ENCODE measurements at places on chromosomes 2 and 18.

- DNase-seq, result no peak
These were observed 43.7 kb upstream of the NAT8 start for GRCh38 chr2:73685764-73686438.

DNA sequence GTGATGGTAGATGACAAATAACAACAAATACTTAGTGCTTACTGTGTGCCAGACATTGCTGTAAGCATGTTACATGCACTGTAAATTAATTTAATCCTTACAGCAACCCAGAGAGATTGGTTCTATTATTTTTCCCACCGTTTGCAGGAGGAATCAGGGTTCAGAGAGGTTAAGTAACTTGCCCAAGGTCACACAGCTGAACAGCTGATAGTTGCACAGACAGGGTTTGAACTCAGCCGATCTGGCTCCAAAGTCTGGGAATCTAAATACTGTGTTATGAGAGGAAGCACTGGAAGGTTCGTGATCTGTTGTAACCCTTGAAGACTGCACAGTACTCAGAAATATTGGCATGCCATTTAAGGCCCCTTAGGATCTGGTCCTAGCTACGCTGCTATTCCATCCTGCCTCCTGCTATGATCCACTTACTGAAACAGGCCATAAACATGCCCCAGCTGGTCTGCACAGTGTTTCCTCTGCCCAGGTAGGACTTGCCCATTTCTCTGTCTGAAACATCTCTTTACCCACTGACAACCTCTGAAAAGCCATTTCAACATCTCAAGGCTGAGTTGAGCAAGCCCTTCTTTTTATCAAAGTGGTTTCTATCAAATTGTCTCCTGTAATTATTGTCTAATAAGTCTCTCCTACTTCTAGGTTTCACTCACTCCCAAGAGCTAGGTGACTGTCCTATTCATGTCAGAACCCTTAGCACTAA lies 40.4 kb upstream of the MRPL33 start:
- DNase-seq, result no peak

GRCh38 chr2:137693534-137693933 lies 270.7 kb upstream of the HNMT start:
- DNase-seq, result no peak

DNA sequence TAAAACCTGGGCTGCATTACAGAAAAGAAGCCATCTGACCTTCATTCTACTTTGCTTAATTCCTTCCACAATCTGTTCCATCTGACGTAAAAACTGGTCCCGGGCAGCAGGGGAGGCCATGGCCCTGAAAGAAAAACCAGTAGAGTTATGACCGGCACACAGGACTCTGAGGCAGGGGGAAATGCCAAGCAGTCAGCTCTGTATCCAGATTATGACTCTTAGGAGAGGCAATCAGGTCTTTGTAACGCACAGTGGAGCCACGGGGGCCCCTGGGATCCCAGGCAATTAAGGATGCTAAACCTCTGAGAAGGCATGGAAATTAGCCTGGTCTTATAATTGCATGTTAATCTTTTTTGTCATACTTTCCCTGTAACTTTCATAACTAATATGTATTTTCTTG lies 78.4 kb downstream of the CCDC93 start:
- no peak for DNase-seq

DNA sequence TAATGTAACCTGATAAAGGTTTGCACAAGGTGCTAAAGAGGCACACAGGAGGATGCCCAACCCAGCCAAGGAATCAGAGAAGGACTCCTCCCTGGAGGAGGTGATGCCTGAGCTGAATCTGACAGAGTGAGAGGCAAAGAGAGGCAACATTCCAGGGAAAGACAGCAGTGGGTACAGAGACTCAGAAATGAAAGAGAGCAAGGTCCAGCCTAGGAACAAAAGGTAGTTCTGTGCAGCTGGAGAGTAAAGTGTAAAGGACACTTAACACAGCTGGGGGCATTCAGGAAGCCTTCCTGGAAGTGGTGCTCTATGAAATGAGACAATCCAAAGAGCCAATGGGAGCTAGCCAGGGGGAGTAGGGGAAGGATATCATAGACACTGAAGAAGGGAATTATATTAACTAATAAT lies 181.0 kb upstream of the GLI2 start:
- no peak for DNase-seq

DNA sequence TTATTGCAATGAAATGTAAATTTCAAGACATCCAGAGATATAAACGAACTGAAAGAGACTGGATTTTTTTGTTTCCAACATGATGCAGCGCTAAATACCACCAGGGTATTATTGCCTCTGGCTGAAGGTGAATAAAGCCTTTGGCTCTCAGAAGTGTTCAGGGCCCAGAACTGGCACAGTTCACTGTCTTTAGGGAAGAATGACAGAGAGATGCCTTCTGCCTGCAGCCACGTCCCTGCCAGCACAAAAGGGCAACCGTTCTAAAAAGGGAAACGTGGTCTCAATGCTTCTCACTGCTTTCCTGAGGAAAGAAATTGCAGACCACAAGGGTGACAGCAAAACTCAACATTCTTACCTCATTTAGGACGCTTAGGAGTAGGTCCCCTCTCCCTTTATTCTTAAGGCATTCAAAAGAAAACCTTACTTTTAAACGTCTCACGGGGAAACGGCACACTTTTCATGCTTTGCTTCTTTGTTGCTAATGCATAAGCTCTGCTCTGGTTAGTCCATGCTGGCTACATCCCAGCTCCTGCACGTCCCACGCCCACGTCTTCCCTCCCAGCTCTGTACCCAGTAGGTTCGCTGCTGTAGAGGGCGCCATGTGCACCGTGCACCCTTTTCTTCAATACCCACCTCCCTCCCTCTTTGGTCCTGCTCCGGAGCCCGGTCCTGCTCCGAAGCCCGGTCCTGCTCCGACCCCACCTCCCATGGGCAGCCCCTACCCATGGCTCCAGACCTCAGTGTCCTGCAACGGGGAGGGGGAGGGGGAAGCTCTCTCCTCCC lies 171.0 kb downstream of the HRH4 start:
- DNase-seq, result no peak
